ENCODE measurements at places on chromosomes 12 and 14.
A peak's percentile ranks its signal among the peaks of the same experiment; 100 is the strongest.

DNA sequence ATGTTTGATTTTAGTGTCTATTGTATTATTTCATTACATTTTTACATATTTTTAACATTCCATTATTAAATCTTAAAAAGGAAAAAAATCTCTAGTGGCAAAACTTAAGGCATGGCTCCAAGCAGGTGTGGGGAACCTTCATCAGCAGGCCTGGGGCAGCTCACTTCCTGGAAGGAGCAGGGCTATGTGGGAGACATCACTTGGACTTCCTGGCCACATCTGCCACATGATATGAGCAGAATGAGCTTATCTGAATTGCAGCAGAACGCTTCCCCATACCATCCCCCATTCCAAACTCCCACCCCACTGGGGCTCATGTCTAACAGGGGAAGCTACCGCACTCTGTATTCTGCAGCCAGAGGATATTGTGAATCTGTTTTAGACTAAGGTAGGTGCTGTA is 35.0 kb upstream of the KCNA1 start:
- DNase-seq = no peak

DNA sequence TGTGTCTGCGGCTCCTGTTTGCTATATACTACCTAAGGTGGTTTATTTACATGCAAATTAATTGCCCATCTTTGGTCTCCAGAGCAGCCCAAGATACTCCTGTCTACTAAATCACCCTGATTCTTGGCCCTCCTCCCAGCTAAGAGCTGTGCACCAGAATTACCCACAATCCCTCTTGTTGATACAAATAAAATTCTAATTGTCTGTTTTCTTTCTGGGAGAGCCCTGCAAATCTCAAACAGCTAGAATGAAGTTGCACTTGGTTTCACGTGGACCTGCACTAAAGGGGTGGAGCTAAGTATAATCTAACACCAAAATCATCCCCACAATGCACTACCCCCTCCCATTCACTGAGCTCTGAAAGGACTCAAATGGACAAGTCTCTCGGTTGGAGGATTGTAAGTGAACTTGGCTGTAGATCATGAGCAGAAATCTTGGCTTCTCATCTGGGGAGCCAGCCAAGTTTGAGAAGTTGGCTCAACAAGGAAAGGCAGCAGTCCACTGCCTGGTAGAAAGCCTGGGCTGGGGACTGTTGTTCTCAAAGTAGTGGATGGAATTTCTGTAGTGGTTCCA is 6.6 kb downstream of the MAX start:
- no peak for DNase-seq

DNA sequence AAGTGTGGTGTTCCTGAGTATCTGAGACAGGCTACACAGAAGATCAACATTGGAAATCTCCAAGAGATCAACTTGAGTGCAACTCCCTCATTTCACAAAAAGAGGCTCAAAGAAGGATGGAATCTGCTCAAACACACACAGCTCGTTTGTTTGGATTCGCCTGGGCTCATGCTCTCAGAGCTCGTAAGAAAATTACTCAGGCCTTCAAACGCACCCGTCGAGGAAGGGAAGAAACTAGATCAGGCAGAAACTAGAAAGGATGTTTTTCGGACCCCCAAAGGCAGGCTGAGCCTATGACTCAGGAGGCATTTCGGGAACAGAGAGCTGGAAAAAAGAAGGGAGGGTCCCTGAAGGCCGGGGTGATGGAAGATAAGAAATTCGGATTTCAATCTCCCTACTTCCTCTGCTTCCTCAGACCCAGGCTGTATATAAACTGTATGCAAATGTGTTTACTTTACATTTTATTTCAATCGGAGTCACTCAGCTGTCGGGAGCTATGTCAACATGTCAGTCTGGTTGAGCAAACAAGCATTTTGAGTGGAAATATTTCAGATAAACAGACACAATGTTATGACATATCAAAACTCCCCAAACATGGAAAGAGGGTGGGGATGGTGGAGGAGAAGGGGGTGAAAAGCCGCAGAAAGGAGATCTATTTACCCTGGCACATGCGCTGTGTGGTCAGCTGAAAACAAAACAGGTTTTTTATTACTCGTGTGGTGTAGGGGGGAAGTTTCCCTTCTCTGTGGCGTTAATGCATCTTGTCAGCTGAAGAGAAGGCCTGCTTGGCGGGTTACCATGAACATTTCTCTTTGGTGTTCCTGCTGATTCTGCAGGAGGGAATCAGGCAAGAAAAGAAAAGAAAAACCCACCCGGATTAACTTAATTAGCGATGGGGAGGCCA is 129.1 kb upstream of the TBX3 start:
- DNase-seq = no peak

GRCh38 chr12:21939435-21939834 is 1.8 kb downstream of the ABCC9 start:
- DNase-seq = no peak

GRCh38 chr12:75951399-75952278 is 79.9 kb downstream of the PHLDA1 start:
- no peak for DNase-seq

GRCh38 chr12:117517219-117517739 is 155.9 kb upstream of the NOS1 start:
- DNase-seq = no peak

- no peak for DNase-seq
These were observed 131.1 kb downstream of the SLC8A3 start for GRCh38 chr14:70057519-70058136.

DNA sequence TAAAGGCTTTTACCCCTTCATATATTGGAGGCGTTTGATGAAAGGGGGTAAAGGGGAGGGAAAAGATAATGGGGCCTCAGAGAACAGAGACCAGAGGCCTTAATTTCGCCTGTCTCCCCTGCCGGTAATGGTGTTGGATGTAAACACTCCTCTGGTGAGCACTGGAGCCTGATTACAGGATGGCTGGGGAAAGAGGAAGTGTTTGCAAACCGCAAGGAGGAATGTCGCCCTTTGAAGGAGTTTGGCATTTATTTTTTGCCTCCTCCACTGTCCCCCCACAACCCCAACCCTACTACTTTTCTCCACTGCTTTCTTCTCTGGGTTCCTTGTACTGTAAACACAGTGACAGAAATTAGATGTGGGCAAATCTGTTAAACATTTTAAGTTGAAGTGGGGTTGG is 211.9 kb upstream of the TBX3 start:
- DNase-seq = no peak

GRCh38 chr14:39303115-39303514 is 69.4 kb downstream of the MIA2 start:
- no peak for DNase-seq

- no peak for DNase-seq
These were observed 999.3 kb downstream of the VRK1 start for GRCh38 chr14:97796511-97796910.

- no peak for DNase-seq
These were observed 181.1 kb upstream of the HMGA2 start for GRCh38 chr12:65643171-65643570.

- no peak for DNase-seq
These were observed 31.5 kb upstream of the CRADD start for GRCh38 chr12:93645702-93646101.

DNA sequence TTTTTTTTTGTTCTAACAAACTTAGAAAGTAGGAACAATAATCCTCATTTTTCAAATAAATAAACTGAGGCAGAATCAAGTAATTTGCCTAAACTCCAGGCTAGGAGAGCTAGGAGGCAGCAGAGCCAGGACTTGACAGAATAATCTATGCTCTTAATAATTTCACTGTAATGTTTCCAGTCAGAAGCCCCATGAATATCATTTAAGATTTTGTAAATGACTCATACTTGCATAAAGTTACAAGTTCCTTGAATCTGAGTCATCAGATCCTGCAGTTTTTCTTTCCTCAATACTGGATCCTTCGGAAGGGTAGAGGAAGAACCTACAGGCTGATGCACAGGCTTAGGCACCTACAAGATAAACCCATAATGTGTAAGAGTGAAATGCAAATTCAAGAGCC is 29.0 kb downstream of the CAPRIN2 start:
- DNase-seq = no peak

- no peak for DNase-seq
These were observed 120.9 kb upstream of the GSC start for GRCh38 chr14:94890785-94891184.

DNA sequence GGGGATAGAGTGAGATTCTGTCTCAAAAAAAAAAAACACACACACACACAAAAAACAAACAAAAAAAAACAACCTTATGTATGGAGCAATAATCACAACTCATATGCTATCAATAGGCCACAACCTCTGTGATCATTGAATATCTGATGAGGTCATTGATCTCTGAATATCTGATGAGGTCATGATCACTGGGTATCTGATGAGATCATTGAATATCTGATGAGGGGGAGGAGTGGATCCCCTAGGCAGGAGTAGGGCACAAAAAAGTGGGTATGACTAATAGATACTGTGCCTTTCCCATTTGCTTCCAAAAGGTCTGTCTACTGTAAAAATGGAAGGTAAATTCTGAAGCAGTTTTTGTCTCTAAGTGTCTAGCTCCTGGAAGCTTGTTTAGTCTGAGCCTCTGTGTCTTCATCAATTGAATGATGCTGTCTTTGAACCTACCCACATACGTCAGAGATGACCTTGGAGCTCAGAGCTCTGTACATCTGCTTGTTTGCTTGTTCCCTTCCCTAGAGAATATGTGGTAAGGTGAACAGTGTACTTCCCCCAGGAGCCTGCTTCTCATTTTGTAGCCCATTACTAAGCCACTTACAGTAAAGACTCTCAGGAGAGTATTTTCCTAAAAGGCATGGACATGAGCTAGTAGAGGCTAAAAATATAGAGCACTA is 13.6 kb downstream of the PAH start:
- DNase-seq = peak; percentile 22

DNA sequence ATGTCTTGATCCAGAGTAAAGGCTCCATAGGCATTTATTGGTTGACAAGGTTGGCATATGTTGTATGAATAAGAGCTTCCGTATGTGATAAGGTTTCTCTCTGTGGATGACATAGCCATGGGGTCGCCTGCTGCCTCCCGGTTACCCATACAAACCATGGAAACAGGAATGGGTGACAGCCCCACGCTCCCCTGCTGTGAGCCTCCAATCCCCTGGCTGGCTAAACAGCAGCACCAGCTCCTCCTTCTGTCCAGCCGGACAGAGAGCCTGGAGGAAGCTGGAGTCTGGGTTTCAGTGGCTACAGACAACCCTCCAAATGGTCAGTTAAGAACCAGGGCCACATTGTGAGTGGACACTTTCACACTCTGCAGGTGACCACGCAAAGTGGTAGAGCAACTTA is 131.1 kb downstream of the CALM1 start:
- no peak for DNase-seq

- no peak for DNase-seq
These were observed at the start of gene LRRC10 for GRCh38 chr12:69610729-69611128. TSS of gene LRRC10 (minus strand) at chr12:69610907. CDS start at chr12:69610838, 69 bp downstream.

- no peak for DNase-seq
These were observed 168.2 kb upstream of the BCL2L14 start for GRCh38 chr12:11902525-11902875.

GRCh38 chr12:111767362-111768158 is 827 bp downstream of the ALDH2 start:
- no peak for DNase-seq

GRCh38 chr12:106580671-106581508 is 1.9 kb upstream of the RFX4 start:
- DNase-seq = no peak

- DNase-seq = no peak
These were observed 120.9 kb upstream of the SFSWAP start for GRCh38 chr12:131589966-131590365.

DNA sequence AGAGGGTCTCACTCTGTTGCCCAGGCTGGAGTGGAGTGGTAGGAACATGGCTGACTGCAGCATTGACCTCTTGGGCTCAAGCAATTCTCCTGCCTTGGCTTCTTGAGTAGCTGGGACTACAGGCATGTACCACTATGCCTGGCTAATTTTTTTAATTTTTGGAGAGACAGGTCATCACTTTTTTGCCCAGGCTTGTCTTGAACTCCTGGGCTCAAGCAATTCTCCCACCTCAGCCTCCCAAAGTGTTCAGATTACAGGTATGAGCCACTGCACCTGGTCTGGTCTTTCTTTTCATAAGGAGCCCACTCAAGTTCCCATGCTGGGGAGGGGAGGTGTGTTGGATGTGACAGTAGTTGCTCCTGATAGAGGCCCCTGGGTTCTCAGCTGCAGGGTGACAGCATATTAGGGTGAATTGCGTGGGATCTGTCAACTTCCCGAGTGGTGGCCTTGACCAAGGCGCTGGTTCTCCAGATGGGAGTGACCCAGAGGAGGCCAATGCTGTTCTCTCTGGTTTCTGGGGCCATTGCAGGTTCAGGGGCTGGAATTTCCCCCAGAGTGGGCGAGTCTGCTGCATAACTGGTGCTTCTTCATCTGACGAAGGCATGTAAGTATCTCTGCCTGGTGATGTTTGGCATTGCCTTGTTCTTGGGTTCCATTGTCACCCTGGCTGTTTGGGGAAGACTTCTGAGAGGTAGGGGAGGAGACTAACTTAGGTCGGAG is 52.4 kb upstream of the ESRRB start:
- no peak for DNase-seq

GRCh38 chr12:111406474-111407376 is 1.0 kb downstream of the SH2B3 start:
- no peak for DNase-seq

DNA sequence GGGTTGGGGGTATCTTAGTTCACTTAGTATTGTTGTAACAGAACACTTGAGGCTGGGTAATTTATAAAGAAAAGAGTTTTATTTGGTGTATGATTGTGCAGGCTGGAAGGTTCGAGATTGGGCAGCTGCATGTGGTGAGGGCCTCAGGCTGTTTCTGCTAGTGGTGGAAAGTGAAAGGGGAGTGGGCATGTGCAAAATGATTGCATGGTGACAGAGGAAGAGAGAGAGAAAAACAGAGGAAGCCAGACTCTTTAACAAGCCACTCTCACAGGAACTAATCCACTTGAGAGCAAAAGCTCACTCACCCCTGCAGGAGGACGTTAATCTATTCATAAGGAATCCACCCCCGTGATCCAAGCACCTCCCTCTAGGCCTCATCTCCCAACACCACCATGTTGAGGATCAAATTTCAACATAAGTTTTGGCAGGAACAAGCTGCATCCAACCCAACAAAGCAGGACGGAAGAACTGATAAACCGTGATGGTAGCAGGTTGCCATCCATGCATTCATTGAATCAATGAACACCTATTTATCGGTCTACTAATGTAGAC is 165.0 kb upstream of the GZMB start:
- no peak for DNase-seq

GRCh38 chr14:21668377-21668776 is 5.2 kb downstream of the OR4E1 start:
- no peak for DNase-seq

DNA sequence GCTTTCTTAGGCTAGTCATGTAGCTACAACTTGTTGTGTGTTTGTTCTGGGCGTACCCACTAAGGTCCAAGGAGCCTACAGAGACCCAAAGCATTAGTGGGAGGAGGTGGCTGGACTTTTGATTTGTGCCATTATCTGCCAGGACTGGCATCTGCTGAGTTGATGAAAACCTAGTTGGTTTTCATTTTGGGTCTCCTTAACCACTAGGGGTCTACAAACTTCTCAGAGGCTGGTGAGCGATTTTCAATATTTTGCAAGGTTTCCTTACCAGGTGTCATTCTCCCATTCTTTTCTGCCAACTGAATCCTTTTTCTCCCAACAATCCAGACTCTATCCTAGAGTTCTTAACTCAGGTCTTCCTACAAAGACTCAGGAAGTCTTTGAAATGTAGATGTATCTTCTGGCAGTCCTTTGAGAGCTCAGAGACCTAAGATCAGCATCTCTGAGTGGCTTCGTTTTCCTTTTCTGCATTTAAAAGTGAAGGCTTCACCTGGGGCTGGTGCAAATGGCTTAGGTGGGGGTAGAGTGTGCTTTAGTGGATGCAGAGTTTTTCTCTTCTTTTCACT is 150.0 kb upstream of the RMST start:
- DNase-seq = no peak

- DNase-seq = no peak
These were observed 162.7 kb downstream of the PRKCH start for GRCh38 chr14:61484031-61484430.
